Central memory CD4-positive, alpha-beta T cell (primary cell): ENCODE measurements at places on chromosomes 6 and 20.

DNA sequence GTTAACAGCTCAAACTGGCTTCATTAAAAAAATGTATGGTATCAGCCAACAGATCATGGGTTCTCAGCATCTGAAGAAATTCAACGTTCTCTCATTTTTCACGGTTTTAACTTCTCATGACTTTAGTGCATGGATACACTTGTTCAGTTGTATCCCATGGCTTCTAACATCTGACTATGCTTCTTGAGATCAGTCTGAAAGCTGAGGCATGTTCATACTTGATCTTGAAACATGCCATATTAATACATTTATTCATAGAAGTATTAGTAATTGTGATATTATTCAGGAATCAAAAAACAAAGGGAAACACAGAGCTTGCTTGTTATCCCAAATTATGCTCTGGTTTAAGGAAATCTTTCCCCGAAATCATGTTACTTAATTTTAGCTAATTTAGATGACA, 649.4 kb downstream of the PRKN start:
- DNase-seq, result no peak

GRCh38 chr6:56093776-56094175, 153.6 kb downstream of the COL21A1 start:
- DNase-seq, result no peak

DNA sequence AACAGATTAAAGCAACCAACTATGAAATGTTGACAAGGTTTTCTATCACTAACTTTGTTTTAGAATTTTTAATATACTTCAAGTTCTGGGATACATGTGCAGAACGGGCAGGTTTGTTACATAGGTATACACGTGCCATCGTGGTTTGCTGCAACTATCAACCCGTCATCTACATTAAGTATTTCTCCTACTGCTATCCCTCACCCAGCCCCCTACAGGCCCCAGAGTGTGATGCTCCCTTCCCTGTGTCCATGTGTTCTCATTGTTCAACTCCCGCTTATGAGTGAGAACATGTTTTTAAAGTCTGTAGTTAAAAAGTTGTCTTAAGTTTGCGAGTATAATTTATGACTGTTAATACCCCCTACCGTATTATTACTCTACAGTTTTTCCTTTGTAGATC, 844.3 kb upstream of the MANEA start:
- no peak for DNase-seq

- no peak for DNase-seq
Observed at GRCh38 chr6:14288910-14289309, 171.3 kb downstream of the CD83 start.

DNA sequence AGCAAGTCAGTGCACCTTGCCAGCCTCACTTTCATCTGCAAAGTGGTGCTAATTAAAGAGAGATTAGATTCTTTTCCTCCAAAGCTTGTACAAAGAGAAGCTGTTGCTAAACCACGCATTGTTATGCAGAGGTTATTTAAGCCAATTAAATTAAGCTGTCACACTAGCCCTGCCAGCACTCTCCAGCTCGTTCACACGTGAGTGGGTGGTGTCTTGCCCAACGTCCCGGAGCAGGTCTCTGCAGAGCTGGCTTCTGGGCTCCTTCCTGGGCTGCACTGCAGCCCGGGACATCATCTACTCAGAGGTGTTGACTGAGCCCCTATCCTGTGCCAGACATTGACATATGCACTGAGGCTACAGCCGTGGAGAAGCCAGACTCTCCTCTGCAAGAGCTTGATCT, 401.6 kb upstream of the SULF2 start:
- no peak for DNase-seq
